ENCODE measurements at places on chromosomes 7 and 10. TPM values are rescaled to one million over a fixed set of nuclear protein-coding genes. Genes with fewer than 3 reads are reported as not detected.

GRCh38 chr7:138512092-138512858 lies 52.2 kb downstream of the TRIM24 start:
- DNase-seq: no peak

DNA sequence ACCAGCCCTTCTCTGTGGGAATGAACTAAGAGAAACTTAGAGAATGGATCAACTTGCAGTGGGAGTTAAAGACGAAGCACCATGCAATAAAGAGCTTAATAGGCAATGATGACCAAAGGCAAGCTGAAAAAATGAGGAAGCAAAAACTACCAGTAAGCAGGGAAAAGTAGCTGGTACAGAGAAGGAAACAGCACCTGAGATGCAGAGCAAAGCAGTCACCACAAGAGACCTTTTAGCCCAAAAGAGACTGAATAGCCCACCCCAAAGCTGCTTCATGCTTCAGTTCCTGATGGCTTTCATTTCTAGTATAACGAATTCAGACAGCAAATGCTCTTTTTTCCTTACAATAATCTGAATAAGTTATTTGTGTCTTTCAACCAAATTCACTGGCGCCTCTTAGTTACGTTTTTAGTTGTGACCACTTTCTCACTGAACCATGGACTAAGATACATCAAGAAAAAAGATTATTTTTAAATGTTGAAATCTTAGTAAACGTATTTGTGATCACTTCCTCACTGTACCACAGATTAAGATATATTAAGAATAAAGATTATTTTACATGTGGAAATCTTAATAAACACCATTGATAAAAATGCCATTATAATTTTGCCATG lies 76.0 kb downstream of the USP6NL start:
- DNase-seq: no peak

- DNase-seq: no peak
Observed at GRCh38 chr10:34808801-34809745, 6.0 kb downstream of the PARD3 start.

- DNase-seq: no peak
Observed at GRCh38 chr10:132796846-132797245, 10.9 kb upstream of the NKX6-2 start.

DNA sequence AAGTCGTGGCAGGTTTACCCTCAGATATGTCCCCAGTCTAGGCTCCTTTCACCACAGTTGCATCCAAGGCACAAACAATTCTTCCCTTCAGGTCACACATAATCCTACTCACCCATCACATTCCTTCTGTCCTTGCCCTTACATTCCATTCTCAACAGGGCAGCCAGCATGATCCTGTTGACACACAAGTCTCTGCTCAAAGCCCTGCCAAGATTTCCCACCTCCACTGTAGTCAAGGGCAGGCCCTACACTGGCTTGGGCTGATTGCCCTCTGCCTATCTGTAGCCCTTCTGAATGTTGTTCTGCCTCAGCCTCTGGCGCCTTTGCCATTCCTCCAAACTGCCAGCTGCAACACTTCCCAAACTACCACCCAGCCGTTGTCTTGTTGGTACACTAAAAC lies 187.9 kb upstream of the AKR1E2 start:
- no peak for DNase-seq

- DNase-seq: no peak
Observed at GRCh38 chr7:50962281-50962883, 179.7 kb upstream of the GRB10 start.

DNA sequence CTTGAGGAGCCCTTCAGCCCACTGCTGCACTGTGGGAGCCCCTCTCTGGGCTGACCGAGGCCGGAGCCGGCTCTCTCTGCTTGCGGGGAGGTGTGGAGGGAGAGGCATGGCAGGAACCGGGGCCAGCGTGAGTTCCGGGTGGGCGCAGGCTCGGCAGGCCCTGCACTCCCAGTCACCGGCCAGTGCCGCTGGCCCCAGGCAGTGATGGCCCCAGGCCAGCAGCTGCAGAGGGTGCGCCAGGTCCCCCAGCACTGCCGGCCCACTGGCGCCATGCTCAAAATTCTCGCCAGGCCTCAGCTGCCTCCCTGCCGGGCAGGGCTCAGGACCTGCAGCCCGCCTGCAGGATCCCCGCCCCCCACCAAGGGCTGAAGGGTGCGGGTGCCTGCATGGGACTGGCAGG lies 128.4 kb upstream of the STARD3NL start:
- no peak for DNase-seq

GRCh38 chr10:14740684-14741247 lies 33.9 kb downstream of the FAM107B start:
- DNase-seq: no peak

GRCh38 chr10:43390759-43391158 lies 18.2 kb downstream of the HNRNPF start:
- no peak for DNase-seq

DNA sequence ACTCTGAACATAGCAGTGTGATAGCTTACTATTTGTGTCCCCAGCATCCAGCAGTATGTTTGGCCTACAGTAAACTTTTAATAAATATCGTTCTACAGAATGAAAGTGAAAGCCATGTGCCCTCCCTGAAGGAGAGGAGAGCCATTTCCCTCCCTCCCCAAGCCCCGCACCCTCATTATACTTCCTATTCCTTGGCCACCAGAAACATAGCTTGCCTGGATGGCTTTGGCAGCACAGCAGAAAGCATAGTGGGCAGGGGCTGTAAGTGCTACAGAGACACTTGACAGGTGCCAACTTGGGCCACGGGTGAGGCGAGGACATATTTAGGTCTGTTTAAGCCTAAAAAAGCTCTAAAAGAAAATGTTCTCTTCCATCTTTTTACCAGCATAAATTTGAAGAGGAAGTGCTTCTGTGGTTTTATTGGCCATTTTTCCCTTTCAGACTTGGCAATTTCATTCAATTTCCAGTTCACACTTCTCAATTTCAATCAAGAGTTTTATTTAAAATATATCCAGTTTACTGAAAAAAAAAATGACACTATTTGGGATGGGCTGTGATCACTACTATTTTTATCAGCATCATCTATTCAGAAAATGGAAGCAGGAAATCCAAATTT lies 12.7 kb downstream of the HHEX start:
- no peak for DNase-seq

- DNase-seq: no peak
Observed at GRCh38 chr10:113175756-113176651, 226.0 kb downstream of the TCF7L2 start.

DNA sequence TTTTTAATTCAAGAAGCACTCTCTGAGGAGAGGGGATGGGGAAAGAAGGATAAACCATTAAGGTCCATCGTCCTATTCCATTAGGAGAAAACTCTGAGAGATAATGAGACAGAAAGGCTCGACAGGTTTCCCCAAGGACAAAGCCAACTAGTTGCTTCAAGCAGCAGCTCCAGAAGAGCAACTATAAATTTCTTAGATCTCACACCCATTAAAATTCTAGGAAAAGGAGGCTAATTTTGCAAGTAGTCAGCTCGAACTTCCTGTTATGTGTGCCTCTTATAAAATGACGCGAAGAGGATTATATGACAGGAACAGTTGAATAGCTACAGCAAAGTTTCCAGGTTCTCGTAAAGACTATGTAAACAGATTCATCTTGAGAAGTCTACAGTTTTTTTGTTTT lies 52.0 kb upstream of the ST8SIA6 start:
- no peak for DNase-seq

- no peak for DNase-seq
Observed at GRCh38 chr7:92460109-92460508, 12.8 kb downstream of the GATAD1 start.

The MINDY4 gene
- 0.38 TPM for total RNA-seq

The FANK1 gene
- total RNA-seq: not detected

The LDB3 gene
- total RNA-seq: not detected

The AKR1C3 gene
- total RNA-seq: not detected

The CCL24 gene
- total RNA-seq: not detected
